ENCODE measurements at places on chromosomes 13 and 19. TPM values are rescaled to one million over a fixed set of nuclear protein-coding genes. Genes with fewer than 3 reads are reported as not detected.

GRCh38 chr19:3506384-3507340, 551 bp downstream of the FZR1 start:
- DNase-seq: peak; percentile 24

DNA sequence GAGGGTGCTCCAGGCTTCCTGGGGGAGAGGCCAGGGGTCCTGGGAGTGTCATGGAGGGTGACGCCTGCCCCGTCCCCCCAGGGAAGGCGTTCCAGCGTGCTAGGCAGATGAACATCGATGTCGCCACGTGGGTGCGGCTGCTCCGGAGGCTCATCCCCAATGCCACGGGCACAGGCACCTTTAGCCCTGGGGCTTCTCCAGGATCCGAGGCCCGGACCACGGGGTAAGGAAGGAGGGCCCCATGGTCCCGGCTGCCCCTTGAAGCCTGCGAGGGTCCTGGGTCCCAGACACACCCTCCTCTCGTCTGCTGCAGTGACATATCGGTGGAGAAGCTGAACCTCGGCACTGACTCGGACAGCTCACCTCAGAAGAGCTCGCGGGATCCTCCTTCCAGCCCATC, 11.4 kb downstream of the PTGER1 start:
- DNase-seq: no peak

The RINL gene
- 6.5 TPM for total RNA-seq

GRCh38 chr13:61453121-61453520, 37.5 kb upstream of the PCDH20 start:
- DNase-seq: no peak

Measured in esophagus squamous epithelium (tissue), 5 donors.